ENCODE measurements at places on chromosomes 12 and 14.

GRCh38 chr12:84502180-84502860 is 410.3 kb downstream of the SLC6A15 start:
- no peak for DNase-seq

- no peak for DNase-seq
These were observed 410.7 kb downstream of the TMEM117 start for GRCh38 chr12:44246482-44247105.

DNA sequence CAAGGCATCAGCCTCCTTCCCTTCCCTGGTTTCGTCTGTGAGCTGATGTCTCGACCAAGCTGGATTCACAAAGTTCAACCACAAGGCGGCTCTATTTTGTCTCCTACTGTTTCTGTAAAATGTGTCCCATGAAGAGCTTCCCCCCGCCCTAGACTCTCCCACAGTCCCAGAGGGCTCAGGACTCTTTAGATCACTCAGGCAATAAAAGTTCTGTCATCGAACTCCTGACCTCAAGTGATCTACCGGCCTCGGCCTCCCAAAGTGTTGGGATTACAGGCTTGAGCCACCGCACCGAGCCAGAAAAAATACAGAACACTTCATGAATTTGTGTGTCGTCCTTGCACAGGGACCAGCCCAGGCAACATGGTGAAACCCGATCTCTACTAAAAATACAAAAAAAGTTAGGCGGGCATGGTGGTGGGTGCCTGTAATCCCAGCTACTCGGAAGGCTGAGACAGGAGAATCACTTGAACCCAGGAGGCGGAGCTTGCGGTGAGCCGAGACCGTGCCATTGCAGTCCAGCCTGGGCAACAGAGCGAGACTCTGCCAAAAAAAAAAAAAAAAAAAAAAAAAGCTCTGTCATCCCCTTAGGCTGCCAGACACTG is 149.4 kb downstream of the BCL11B start:
- peak; percentile 24 for DNase-seq

- no peak for DNase-seq
These were observed 275.2 kb upstream of the FLRT2 start for GRCh38 chr14:85254711-85255110.

- DNase-seq, result peak; percentile 66
These were observed 771 bp downstream of the DAAM1 start for GRCh38 chr14:59189091-59189785.

GRCh38 chr12:66467932-66468331 is 165.6 kb downstream of the HELB start:
- no peak for DNase-seq

GRCh38 chr12:116736962-116737773 is 701 bp downstream of the SPRING1 start:
- peak; percentile 66 for DNase-seq

GRCh38 chr12:89450907-89451306 is 73.7 kb downstream of the GALNT4 start:
- DNase-seq, result no peak

DNA sequence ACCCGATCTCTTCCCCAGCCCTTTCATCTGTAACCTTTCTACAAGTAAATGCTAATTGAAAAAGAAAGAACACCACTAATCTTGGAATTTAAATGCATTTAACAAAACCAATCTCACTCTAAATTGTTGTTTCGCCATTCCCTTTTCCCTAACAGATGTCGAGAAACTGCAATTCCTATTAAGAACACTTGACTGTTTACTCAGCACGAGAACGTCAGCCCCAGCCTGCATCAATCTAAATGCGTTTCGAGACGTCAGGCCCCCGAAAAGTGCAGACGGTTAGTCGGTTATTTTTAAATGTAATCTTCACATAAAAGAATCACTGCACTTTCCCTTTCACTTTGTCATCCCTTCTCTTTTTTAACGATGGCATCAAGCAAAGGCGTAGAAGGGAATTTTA is 837.6 kb downstream of the VRK1 start:
- no peak for DNase-seq

GRCh38 chr12:47950856-47951468 is 12.4 kb upstream of the TMEM106C start:
- DNase-seq, result no peak

DNA sequence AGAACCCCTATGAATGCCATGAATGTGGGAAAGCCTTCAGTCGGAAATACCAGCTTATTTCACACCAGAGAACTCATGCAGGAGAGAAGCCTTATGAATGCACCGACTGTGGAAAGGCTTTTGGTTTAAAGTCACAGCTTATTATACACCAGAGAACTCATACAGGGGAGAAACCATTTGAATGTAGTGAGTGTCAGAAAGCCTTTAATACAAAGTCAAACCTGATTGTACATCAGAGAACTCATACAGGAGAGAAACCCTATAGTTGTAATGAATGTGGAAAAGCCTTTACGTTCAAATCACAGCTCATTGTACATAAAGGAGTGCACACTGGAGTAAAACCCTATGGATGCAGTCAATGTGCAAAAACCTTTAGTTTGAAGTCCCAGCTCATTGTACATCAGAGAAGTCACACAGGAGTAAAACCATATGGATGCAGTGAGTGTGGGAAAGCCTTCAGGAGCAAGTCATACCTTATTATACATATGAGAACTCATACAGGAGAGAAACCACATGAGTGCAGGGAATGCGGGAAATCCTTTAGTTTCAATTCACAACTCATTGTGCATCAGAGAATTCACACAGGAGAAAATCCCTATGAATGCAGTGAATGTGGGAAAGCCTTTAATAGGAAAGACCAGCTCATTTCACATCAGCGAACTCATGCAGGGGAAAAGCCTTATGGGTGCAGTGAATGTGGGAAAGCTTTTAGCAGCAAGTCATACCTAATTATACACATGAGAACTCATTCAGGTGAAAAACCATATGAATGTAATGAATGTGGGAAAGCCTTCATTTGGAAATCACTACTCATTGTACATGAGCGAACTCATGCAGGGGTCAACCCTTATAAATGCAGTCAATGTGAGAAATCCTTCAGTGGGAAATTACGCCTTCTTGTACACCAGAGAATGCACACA is 22.3 kb downstream of the ZNF268 start:
- DNase-seq, result no peak

DNA sequence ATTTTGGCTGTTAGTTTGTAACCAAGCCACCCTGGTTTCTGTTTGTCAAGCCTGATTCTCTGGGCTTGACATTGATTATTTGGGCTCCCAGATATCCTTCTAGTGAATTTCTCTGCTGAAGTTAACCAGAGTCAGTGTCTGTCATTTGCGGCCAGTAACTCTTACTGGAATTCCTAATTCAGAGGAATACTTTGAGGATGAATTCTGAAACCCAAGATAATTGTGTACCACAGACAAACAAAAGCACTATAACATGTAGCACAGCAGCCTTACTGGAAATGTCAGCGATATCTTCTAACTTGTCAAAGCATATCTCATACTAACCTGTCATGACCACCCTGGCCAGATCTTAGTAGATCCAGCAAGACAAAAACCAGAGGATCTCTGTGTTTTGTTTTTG is 84.4 kb upstream of the HIF1A start:
- DNase-seq, result no peak

DNA sequence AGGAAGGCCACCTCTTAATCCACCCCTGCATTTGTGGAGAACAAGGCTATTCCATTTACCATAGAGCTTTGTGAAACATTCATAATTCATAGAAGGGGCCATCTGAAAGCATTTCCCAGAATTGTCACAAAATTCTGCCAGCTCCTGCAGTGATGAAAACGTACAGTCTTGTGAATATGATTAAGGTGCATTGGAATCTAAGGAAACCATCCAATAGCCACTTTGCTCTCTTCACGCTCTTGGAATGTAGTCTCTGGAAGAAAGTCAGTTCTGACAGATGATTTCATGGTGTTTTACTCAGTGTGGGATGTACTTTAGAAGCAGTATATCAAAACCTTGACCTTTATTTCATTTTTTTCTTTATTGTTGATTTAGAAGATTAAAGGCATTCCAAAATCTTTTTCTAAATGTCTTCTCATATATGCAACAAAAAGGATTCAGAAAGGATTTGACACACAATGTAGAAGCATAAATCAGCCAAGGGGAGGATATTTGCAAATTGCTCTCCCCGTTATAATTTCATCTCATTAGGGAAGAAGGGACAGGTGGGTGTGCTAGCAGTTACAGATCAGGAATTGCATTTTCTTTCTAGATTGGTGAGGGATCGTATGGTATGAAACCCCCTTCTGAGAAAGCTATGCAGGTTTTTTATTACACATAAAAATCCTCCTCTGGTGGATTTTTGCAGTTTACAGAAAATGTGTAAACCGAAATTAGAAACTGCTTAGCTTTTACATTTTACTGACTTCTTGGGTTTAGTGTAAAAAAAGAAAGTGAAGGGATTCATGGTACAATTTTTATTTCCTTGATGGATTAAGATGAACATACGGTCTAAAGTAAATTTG is 390.2 kb downstream of the LRIG3 start:
- DNase-seq, result no peak

- peak; percentile 18 for DNase-seq
These were observed 20.7 kb downstream of the ATXN2 start for GRCh38 chr12:111578276-111578970.

All from ecto neural progenitor cell (in vitro differentiated cells).